ENCODE measurements at places on chromosomes 16 and 17.

- DNase-seq: no peak
Measured at GRCh38 chr17:48540213-48540612, 4.7 kb downstream of the HOXB2 start.

DNA sequence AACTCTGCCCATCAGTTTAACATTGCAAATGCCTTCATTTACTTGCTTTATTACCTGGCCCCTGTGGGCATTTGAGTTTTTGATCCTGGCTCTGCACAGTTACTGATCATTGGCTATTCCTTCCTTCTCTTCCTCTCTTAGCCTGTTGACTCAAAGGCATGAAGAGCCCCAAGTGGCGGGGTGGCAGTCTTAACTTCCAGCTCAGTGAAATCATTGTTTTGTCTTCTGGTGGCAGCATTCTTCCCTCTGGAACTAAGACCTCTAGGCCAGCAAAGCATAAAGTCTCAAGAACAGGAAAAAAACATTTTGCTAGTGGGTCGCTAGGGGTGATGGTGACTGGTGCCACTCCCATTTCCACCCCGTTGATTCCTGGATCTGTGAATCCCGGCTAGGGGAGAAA, 52.3 kb upstream of the MRTFB start:
- no peak for DNase-seq

DNA sequence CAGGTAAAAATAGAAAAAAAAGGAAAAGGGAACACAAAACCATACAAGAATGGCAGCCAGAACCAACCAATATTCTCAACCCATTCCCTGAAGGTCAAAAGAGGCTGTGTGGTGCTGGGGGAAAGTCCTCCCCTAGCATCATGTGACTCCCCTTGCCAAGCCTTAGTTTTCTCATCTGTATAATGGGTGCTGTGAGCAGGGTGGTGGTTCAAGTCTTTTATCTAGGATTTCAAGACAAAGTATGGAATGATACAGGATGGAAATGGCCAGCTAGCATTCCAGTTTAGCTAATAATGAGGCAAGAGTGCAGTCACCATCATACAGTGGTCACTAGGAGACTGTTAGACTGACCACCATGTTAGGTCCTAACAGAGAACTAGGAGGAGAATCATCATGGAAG, 20.7 kb downstream of the PSMB3 start:
- no peak for DNase-seq

- DNase-seq: no peak
Measured at GRCh38 chr17:16886655-16887322, 85.1 kb downstream of the TNFRSF13B start.

- DNase-seq: no peak
Measured at GRCh38 chr17:1490643-1491442, 1.6 kb downstream of the MYO1C start.

DNA sequence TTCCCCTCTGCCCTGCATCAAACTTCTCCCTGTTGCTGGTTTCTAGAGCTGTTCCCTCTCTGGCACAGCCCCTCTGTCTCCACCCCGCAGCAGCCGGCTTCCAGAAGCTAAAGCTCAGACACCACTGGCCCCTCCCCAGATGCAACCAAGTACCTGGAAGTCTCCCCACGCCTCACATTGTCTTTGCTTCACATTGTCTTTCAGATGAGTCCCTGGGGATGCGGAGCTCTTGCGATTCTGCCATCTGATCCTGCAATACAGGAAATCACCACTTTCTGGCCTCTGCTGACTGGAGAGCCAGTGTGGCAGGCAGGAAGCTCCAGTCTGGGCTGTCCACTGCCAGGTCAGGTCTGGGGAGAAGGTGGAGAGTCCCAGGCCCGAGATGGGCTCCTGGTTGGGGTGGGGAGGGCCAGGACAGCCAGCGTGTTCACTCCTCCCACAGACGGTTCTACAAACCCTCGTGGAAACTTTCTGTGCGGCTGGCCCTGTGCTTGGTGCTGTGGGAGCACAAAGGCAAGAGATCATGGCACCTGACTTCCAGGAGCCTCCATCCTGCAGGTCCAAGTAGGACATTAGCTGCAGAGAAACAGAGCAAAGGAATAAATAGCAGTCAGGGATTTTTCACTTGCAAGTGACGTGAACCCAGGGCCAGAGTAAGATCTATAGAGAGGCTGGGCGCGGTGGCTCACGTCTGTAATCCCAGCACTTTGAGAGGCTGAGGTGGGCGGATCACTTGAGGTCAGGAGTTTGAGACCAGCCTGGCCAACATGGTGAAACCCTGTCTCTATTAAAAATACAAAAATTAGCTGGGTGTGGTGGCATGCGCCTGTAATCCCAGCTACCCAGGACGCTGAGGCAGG, 47.9 kb upstream of the MAP3K14 start:
- no peak for DNase-seq

GRCh38 chr17:70791748-70792443, 622.6 kb downstream of the KCNJ2 start:
- no peak for DNase-seq

DNA sequence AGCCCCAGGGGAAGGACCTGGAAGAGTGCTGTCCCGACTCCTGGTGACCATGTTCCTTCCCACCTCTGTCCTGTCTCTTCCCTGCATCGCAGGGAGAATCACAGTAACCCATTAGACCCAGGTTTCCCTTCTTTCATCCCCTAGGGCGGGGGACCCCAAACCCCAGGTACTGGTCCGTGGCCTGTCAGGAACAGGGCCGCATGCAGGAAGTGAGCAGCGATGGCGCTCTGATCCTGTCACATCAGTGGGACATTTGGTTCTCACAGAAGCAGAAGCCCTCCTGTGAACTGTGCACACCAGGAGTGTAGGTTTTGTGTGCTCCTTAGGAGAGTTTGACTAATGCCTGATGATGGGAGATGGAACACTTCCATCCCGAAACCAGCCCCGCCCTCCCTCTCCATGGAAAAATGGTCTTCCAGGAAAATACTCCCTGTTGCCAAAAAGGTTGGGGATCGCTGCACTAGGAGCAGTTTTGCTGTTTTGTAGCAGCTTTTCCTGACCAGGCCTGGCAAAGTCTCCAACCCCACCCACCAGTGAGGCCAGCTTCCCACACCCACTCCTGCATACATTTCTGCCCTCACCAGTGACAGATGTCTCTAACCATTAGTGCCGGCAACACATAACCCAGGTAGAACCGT, 10.5 kb downstream of the MNT start:
- no peak for DNase-seq

DNA sequence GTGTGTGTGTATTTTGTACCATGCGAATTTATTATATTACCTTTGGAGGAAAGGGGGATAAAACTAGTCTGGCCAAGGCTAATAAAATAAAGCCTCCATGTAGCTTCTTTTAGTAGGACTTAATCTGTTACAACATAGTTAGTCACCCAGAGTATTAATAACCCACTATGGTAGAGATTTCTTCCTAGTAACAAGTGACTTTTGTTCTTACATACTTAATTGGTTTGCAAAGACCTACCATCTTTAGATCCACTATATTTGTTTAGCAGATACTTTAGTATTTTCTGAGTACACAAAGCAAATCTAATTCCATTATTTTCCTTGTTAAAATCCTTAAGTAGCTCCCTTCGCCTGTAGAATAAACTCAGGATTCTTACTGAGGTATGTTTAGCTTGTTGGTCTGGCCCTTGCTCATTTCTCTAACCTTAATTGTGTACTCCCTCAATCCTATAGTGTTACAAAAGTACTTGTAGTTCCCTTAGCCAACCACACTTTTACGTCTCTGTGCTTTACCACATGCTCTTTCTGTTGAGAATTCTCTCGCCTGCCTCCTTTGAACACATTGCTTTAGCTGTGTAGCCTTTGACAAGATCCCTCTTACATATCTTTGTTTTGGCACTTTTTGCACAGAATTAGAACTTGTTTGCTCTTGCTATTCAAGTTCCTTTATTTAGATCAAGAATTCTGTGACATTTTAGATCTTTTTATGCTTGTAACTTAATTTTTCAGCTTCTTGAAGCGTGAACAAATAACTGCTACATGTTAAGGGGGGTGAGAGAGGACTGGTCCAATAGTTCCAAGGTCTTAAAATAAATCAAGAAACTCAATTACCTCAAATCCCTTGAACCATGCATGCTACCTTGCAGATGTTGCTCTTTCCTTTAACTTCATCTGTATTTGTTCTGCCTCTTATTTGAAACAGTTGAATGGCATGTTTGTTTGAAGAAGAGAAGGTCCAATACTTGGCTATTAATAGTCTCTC, 23.8 kb downstream of the CLTC start:
- no peak for DNase-seq

DNA sequence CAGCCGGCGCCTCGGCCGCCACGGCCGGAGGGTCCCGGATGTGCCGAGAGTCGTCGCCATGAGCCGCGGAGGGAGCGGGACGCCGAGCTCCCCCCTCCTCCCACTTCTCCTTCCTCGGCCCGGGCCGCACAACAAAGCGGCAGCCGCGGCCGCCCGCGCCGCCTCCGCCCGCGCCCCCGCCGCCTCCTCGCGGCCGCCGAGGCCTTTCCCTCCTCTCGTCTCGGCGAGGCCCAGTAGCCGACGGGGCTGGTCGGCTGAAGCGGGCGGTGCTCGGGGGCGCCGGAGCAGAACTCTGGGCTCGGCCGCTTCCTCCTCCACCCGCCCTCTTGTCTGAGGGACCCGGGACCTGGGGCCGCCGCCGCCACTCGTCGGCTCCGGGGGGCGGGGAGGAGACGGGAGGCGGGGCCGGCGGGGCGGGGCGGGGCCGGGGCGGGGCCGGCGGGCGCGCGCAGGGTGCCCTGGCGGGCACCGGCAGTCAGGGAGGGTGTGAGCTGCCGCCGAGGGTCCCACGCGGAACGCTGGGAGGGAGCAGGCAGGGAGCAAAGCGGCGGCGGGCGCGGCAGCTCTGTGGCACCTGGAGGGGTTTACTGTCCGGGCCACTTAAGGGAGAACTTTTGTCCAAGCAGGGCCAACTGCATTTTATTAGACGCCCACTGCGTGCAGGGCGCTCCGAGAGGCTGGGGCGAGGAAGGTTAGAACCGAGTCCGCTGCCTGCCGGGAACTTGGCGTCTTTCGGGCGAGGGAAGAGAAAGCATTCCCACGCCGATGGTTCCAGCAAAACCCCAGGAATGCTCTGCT, at the start of gene SMURF2:
TSS of gene SMURF2 (minus strand) at position 332 of the 798 bp plus-strand sequence. CDS start 427 bp downstream, outside the sequence.
- DNase-seq: no peak

GRCh38 chr16:86322806-86323205, 187.5 kb upstream of the FOXF1 start:
- no peak for DNase-seq

DNA sequence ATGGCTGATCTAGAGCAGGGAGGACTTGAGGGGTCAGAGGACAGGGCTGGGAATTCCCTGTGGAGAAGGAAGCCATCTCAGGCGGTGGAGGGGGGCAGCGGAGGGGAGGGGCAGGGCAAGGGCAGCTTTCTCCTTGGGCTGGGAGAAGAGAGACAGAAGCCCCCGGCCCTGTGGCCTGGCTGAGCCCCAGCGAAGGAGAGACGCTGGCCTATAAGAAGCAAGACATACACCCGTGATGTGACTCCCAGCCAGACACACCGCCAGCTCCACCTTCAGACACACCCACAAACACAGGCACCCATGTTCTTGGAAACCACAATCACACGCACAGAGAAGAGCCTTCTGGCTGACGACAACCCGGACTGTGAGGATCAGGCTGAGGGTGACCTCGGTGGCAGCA, 10.0 kb downstream of the TRPV3 start:
- no peak for DNase-seq

- DNase-seq: no peak
Measured at GRCh38 chr17:19003543-19004420, 782 bp downstream of the FAM83G start.

DNA sequence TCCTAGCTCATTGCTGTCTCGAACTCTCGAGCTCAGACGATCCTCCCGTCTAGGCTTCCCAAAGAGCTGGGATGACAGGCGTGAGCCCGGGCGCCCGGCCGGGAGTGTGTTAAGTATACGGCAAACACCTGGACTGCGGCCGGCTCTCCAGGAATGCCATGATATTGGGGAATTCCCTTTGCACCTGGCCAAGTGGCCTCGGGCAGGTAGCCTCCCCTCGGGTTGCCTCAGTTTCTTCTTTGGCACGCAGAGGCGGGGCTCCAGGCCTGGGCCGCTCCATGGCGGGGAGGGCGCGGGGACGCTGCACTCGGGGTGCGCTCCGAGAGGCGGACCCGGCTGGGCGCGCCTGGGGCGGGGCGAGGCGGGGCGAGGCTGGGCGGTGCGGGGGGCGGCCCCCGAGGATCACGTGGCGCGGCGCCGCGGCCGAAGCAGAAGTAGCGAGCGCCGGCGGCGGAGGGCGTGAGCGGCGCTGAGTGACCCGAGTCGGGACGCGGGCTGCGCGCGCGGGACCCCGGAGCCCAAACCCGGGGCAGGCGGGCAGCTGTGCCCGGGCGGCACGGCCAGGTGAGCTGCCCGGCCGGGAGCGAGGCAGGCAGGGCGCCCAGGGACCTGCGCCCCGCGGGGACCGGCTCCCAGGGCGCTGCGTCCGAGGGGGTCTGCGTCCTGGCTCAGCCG, at the start of gene PLCG2:
TSS of gene PLCG2 (plus strand) at position 431 of the 675 bp plus-strand sequence. CDS start 6,699 bp downstream, outside the sequence.
- DNase-seq: no peak

DNA sequence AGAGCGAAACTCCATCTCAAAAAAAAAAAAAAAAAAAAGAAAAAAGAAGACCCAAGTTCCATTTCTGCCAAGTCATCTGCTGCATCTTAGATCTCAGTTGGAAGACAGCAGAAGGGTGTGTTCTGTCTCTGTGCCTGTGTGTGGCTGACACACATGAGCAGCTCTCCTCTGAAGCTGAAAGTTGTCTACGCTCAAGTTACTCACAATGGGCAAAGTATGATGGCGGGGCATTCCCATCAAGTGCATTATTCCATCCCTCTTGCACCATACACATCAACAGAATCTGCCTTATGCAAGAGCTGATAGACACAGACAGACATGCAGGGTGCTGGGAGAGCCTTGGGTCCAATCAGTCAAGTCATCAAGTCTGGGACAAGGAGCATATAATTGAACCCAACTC, 402.2 kb downstream of the XYLT1 start:
- DNase-seq: no peak

GRCh38 chr16:28188085-28188916, 23.5 kb downstream of the XPO6 start:
- DNase-seq: no peak

DNA sequence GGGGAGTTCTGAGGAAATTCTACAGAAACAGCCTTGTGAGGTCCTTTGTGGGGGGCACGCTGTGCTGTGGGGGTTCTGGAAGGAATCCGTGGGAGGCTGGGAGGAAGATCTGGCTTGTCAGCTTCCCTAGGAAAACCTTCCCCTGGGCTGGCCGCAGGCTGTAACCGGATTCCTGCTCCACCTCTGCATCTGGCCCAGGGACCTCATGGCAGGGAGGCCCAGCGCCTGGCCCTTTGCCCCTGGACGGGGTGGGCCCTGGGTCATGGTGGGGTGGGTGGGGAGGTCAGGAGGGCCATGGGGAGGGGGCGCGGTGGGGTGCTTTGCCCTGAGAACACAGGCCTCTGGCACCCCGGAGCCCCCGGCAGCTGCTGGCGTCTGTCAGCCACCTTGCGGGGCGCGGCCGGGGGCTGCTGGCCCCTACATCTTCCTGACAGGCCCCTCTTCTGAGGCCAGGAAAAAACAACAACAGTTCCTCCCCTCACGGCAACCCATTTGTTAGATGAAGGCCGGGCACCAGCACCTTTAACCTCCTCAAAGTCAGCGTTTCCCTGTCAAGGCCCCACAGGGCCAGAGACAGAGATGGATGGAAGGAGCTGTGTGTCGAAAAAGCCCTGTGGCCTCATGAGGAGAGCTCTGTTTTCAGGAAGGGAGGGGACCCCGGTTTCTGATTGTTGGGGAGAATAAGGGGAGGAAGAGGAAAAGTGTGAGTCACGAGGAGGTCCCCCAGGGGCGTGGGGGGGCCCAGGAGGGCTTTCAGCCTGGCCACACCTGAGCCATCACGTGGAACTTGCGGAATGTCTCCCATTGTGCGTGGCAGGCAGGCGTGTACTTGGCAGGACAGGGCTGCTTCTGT, 3.6 kb upstream of the MEOX1 start:
- no peak for DNase-seq
